ENCODE measurements at places on chromosomes 16 and 17.

- H3K27ac ChIP-seq = no peak overlapping the region
- no peaks in the 10 kb centered on the region for H3K4me1 ChIP-seq
- H3K4me3 ChIP-seq = no peak overlapping the region
- no peaks in the 10 kb centered on the region for H3K27me3 ChIP-seq
- H3K36me3 ChIP-seq = no peaks in the 10 kb centered on the region
These were observed 2.6 kb upstream of the KRT14 start for GRCh38 chr17:41589301-41589700.

- H3K27me3 ChIP-seq = no peaks in the 10 kb centered on the region
- no peak overlapping the region for H3K4me3 ChIP-seq
- no peak overlapping the region for H3K27ac ChIP-seq
- no peak for DNase-seq
- H3K4me1 ChIP-seq = no peaks in the 10 kb centered on the region
- H3K36me3 ChIP-seq = no peaks in the 10 kb centered on the region
These were observed 54.3 kb upstream of the ZNF469 start for GRCh38 chr16:88328313-88328980.

- no peak overlapping the region for H3K27ac ChIP-seq
- H3K36me3 ChIP-seq = no peaks in the 10 kb centered on the region
- no peaks in the 10 kb centered on the region for H3K4me1 ChIP-seq
- H3K27me3 ChIP-seq = no peaks in the 10 kb centered on the region
- H3K4me3 ChIP-seq = no peak overlapping the region
These were observed 100.8 kb upstream of the XYLT1 start for GRCh38 chr16:17571499-17572093.

DNA sequence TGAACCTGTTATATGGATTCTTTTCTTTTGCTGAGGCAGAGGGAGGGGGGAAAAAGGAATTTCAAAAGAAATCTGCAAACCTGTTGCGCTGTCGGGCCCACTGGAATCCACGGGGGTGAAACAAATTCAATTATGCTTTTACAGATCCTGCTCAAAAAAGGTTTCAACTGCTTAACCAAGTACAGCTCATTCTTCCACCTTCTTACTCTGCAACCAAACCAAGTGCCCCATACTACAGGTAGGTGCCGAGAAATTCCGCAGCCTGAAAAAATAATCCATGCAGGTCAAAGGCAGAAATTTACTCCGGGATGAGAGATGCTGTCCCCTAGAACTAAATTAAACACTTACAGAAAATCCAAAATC lies 416 bp downstream of the RNF43 start:
- peak overlapping the region; percentile 84 for H3K27ac ChIP-seq
- H3K4me1 ChIP-seq = no peaks in the 10 kb centered on the region
- no peaks in the 10 kb centered on the region for H3K36me3 ChIP-seq

DNA sequence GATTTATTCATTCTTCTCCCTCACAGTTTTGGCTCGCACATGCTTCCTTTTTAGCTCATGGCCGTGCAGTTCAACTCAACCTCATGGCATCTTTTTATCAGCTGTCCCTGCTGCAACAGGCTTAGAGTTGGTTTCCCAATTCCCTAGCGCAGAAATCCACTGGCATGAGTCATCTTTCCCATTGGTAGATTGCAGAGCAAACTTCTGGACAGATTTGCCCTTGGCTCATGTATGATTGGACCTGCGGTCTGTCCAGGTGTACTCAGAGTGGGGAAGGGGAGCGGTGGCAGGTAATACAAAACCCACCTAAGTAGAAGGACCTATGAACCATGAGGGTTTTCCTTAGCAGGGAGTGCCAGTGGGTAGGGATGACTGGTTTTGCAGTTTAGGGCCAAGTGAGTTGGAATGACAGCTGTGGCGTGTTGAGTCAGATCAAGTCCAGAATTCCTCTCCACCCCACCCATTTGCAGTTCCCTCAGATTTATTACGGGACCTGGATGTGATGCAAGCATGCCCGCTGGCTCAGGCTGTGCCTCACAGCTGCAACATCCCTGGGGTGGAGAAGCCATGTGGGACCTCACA lies 584.7 kb downstream of the WWOX start:
- H3K27me3 ChIP-seq = no peaks in the 10 kb centered on the region
- no peak for DNase-seq
- H3K27ac ChIP-seq = no peak overlapping the region
- H3K4me1 ChIP-seq = no peaks in the 10 kb centered on the region

GRCh38 chr17:73237714-73238113 lies 24.0 kb downstream of the CPSF4L start:
- no peaks in the 10 kb centered on the region for H3K36me3 ChIP-seq
- DNase-seq = no peak
- no peak overlapping the region for H3K27ac ChIP-seq
- H3K4me3 ChIP-seq = no peak overlapping the region
- H3K4me1 ChIP-seq = no peaks in the 10 kb centered on the region

GRCh38 chr17:80839511-80839941 lies 152.1 kb upstream of the CHMP6 start:
- H3K4me1 ChIP-seq = no peaks in the 10 kb centered on the region
- no peak for DNase-seq
- H3K4me3 ChIP-seq = no peak overlapping the region
- H3K27ac ChIP-seq = no peak overlapping the region
- no peaks in the 10 kb centered on the region for H3K27me3 ChIP-seq
- H3K36me3 ChIP-seq = no peaks in the 10 kb centered on the region

GRCh38 chr16:69595127-69596036 lies 29.6 kb downstream of the NFAT5 start:
- no peak overlapping the region for H3K27ac ChIP-seq
- no peak for DNase-seq
- H3K4me1 ChIP-seq = no peaks in the 10 kb centered on the region
- no peaks in the 10 kb centered on the region for H3K36me3 ChIP-seq

DNA sequence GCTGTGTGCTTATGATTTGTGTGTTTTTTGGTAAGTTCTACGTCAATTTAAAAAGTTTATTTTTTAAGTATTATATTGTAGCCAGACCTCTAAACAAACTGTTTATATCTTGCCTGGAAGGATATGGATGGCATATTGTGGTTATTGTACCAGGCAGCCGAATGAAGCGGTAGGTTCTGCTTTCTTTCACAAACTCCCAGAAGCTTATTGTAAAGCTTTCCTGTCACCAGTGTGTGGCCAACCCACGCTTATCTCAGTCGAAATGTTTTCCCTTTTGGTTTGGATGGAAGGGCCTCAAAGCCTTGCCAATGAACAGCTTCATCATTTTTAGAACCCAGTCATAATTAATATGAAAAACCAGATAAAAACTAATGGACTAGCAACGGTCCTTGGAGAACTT lies 53.1 kb downstream of the CYB5B start:
- DNase-seq = no peak
- no peaks in the 10 kb centered on the region for H3K27me3 ChIP-seq
- H3K4me1 ChIP-seq = peaks cover 7% of the 10 kb centered on the region

GRCh38 chr17:37392024-37392590 lies 14.5 kb downstream of the ACACA start:
- no peaks in the 10 kb centered on the region for H3K27me3 ChIP-seq
- DNase-seq = no peak
- H3K4me1 ChIP-seq = no peaks in the 10 kb centered on the region
- no peak overlapping the region for H3K4me3 ChIP-seq
- H3K27ac ChIP-seq = no peak overlapping the region
- no peaks in the 10 kb centered on the region for H3K36me3 ChIP-seq

DNA sequence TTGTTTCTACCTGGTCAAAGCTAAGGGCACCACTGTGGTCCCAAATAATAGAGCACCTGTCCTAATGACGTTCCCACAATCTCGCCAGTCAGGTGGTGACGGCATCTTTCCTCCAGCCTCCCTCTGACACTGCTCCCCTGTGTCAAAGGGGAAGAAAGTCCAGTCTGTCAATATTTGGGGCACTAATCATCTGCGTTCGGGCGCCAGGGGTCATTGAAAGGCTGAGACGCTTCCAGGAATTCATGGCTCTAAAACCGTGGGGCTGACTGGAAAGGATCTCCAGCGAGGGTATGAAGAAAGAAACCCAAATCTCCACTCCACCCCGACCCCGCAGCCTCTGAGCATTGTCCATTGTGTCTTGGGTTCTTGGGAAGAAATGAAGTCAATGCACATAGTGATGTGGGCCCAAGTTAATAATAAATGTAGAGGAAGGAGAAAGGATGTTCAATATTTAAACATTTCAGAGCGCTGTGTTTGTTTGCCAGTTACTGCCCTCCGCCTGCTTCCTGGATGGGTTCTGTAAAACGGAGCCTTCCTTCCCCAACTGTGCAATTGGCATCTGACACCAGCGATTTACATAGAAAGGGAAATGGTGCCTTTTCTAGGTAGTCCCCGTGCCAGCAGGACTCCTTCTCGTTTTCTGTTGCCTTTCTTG lies 103.2 kb downstream of the SOCS1 start:
- H3K27me3 ChIP-seq = no peaks in the 10 kb centered on the region
- H3K4me3 ChIP-seq = no peak overlapping the region
- no peak for DNase-seq
- no peaks in the 10 kb centered on the region for H3K36me3 ChIP-seq
- H3K4me1 ChIP-seq = no peaks in the 10 kb centered on the region

- H3K36me3 ChIP-seq = no peaks in the 10 kb centered on the region
- DNase-seq = peak; percentile 48
- H3K4me3 ChIP-seq = no peak overlapping the region
These were observed 90.9 kb upstream of the BCAR1 start for GRCh38 chr16:75342308-75342811.

GRCh38 chr17:27367121-27367981 lies 73.4 kb downstream of the WSB1 start:
- no peak overlapping the region for H3K4me3 ChIP-seq
- no peaks in the 10 kb centered on the region for H3K4me1 ChIP-seq
- no peak overlapping the region for H3K27ac ChIP-seq
- DNase-seq = no peak

DNA sequence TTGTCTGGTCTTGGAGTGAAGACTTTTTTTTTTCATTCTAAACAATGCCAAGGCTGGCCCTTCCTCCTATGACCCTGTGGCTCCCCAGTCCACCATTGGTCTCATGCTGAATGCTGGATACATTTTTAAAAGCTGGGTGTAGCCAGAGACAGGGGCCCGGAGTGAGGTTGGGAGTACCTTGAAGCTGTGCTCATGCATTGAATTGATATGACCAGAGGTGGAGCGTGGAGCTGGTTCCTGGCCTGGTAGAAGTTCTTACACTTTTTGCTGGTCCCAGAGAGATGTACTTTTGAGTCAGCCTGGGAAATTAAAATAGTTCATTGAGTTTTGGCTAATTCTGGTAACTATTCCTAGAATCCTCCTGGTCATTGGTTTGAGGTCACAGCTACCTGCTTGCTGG lies 83.6 kb downstream of the CMIP start:
- no peaks in the 10 kb centered on the region for H3K4me1 ChIP-seq
- DNase-seq = no peak
- H3K36me3 ChIP-seq = no peaks in the 10 kb centered on the region
- no peak overlapping the region for H3K4me3 ChIP-seq
- peak overlapping the region; percentile 7 for H3K27ac ChIP-seq

DNA sequence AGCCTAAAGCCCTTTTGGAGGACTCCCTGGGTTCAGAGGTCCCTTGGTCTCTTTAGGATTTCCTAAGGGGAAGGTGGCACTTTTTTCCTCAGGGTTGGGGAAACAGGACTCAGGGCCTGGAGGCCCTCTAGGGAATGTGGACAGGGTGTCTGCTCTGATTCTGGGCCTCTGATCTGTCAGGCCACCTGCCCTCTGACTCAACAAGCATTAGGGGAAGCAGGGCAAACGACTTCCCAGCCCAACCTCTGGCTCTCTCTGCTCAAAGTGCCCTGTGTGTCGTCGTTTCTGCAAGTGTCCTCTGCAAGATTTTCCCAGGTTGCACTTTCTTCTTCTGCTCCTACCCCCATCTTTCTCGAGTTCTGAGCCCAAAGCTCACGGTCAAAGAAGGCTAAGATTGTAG lies 6.6 kb upstream of the IGFBP4 start:
- DNase-seq = no peak
- H3K36me3 ChIP-seq = no peaks in the 10 kb centered on the region
- no peak overlapping the region for H3K4me3 ChIP-seq
- H3K27me3 ChIP-seq = no peaks in the 10 kb centered on the region
- H3K27ac ChIP-seq = no peak overlapping the region

GRCh38 chr17:10265100-10265810 lies 66.8 kb upstream of the GAS7 start:
- H3K4me3 ChIP-seq = no peak overlapping the region
- H3K27me3 ChIP-seq = no peaks in the 10 kb centered on the region
- DNase-seq = no peak
- no peaks in the 10 kb centered on the region for H3K36me3 ChIP-seq

DNA sequence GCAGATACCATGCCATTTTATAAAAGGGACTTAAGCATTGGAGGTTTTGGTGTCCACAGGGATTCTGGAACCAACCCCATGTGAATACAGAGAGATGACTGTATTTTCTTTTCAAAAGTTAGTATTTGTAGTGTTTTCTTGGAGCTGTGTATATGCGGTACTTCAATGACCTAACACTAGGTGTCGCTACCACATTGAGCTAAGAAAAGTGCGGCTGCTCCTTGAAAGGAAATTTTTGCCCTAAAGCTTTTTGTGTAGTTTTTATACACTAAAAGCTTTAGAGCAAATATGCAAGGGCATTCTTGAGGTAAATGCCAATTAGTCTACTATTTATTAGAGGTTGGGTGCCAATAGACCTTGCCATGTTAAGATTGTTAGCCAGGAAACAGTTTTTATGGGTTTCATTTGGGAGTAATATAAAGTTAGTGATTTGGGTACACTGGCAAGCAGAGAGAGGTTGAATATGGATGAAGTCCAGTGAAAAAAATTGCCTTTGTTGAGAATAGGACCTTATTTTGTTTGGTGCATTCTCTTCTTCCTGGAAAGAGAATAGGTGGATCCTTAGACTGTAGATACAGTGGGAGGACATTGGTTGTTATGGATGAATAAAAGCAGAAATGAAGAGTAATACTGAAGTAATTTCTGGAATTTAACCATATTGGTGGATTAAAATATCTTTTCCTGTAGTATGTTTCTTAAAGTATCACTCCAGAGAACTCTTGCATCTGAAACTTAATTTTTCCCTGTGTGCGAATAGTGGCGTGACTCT lies 43.3 kb downstream of the BCAS3 start:
- no peak overlapping the region for H3K4me3 ChIP-seq
- H3K4me1 ChIP-seq = no peaks in the 10 kb centered on the region
- no peak overlapping the region for H3K27ac ChIP-seq
- H3K27me3 ChIP-seq = no peaks in the 10 kb centered on the region
- peak; percentile 53 for DNase-seq
- no peaks in the 10 kb centered on the region for H3K36me3 ChIP-seq

DNA sequence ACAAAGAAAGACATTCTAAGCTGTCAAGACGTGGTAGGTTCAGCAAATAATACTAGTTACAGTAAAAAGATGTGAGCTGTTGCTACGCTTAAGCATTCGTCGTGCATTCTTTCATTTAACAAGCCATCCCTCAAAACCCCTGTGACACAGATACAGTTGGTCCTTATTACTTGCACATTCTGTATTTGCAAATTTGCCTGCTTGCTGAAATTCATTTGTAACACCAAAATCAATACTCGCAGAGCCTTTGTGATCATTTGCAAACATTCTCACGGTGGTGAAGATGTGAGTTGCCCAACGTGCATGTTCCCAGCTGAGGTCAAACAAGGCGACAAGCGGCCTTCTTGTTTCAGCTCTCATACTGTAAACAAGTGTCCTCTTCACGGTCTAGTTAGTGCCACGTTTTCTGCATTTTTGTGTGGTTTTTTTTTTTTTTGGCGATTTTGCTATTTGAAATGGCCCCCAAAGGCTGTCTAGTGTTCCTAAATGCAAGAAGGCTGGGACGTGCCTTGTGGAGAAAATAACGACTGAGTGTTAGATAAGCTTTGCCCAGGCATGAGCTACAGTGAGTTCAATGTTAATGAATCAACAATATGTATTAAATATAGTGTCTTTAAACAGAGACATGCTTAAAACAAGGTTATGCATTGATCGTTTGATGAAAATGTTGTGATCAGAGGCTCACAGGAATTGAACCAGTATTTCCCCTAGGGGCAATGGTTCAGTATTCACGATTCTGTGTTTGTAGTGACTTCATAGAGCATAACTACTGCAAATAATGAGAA lies 84.1 kb downstream of the RAB11FIP4 start:
- H3K27me3 ChIP-seq = no peaks in the 10 kb centered on the region
- H3K4me1 ChIP-seq = no peaks in the 10 kb centered on the region
- H3K4me3 ChIP-seq = no peak overlapping the region
- no peak overlapping the region for H3K27ac ChIP-seq
- no peaks in the 10 kb centered on the region for H3K36me3 ChIP-seq
